ENCODE measurements at places on chromosomes 6 and 20.

- peak; percentile 56 for DNase-seq
Observed at GRCh38 chr6:28137505-28137981, 4.1 kb upstream of the ZKSCAN8 start.

DNA sequence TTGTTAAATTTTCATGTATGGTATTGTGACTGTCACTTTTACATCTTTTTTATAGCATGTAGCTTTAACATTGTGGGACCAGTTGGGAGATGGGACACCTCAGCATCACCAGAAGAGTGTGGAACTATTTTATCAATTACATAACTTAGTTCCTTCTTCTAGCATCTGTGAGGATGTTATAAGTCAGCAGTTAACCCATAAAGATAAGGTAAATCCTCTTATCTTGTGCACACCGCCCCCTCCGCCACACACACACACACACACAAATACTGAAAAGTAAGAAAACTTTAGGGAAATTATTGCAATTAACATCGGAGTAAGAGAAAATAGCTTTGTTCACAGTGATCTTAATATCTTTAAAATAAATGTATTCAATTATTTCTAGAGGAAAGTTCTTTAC is 60.9 kb downstream of the PGM3 start:
- DNase-seq = no peak

DNA sequence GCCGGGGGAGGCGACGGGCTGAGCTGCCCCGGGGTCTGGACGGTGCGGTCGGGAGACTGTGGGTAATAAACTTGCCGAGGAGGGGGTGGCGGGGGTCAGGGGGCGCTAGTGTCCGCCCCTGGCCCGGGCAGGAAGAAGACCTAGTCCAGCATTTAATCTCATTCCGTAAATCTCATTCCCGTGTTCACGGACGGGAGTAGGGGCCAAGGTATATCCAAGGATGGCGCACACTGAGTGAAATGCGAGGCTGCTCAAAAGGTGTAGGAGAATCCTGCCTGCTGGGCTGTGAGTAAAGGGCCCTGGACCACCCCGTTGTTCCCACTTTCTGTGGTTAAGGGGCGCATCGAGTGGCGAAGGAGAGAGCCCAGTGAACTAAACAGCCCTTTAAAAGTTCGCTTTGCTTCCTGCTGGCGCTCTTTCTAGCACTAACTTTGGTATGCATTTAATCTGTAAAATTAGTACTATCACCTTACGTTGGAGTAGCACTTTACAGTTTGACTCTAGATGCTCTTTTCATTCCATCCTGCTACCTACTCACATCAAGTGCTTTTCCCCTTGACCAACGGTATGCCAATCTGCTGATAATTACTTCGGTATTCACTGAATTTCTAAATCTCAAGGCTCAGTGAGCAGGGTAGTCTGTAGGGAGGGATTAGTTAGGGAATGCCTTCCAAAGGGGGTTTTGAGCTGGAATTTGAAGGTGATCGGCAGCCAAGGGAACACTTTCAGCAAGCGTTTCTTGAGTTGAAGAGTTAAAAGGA is 730 bp downstream of the PARD6B start:
- no peak for DNase-seq

GRCh38 chr6:169074526-169074925 is 179.1 kb downstream of the THBS2 start:
- no peak for DNase-seq

- DNase-seq = no peak
Observed at GRCh38 chr6:148414836-148415235, 72.2 kb downstream of the SASH1 start.

DNA sequence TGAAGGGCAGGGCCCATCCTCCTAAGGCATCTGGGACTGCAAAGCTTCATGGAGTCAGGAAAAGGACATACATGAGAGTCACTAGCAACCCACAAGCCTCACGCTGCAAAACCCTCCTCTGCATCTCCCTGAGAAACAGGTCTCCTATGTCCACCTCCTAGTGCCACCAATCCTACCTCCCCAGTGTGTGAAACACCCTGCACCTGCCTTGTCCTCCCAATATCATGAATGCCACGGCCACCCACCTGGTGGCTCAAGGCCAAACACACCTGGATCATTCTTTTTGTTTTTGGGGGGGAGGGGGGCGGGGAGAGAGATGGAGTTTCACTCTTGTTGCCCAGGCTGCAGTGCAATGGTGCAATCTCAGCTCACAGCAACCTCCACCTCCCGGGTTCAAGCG is 90.5 kb downstream of the ZMYND8 start:
- no peak for DNase-seq

GRCh38 chr6:161679980-161680538 is 406.2 kb upstream of the AGPAT4 start:
- DNase-seq = no peak

DNA sequence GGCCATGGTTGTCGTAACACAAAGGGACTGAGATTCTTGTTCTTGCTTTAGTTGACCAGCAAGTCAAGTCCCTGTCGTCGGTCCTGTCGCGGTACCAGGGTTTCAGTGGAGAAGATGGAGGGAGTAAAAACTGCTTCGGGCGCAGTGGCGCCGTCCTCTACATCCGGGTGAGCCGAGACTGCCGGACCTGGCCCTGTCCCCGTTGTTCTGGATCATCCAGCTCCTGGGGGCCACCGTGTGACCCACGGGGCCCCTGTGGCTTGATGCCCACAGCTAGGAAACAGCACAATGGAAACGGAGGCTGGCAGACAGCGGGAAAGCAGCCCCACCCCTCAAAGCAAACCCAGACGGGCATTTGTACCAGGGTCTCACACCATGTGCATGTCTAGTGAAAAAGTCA is 15.0 kb downstream of the MTG2 start:
- no peak for DNase-seq

- peak; percentile 43 for DNase-seq
Observed at GRCh38 chr20:50804437-50805348, 9.8 kb downstream of the BCAS4 start.

DNA sequence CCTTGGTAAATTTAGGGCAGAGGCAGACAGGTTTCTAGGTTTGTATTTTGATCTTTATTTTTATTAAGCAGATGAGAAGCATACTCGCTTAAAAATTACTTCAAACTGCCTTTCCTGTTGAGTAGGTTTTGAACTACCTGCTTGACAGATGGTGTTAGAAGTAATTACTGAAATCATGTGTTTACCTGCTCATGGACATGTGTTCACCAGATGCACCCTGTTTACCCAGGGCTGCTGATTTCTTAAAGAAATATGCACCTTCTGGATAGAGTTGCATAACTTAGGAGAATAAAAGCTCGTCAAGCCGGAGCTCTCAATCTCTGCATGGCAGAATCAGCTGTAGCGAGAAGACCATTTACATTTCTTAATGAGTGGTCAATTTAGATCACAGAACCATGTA is 165.1 kb downstream of the CDKAL1 start:
- no peak for DNase-seq

GRCh38 chr6:17705778-17706579 is 746 bp downstream of the NUP153 start:
- DNase-seq = peak; percentile 84

GRCh38 chr6:88775866-88776571 is 187.4 kb downstream of the RNGTT start:
- DNase-seq = no peak

DNA sequence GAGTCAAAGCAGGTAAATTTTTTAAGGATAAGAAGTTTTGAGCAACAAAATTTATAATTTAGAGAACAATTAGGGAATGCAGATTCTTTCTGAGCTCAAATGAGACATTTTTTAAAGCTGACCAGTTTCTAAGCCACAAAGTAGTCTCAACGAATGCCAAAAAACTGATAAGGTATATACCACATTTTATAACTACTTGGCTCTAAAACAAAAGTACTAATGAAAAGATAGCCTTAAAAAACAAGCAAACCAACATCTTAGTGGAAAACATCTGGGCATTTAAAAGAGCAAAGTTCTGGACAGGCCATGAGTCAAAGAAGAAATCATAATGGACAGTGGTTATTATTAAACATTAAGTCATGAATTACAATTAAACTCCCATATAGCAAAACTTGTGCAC is 23.2 kb upstream of the RNF146 start:
- no peak for DNase-seq

DNA sequence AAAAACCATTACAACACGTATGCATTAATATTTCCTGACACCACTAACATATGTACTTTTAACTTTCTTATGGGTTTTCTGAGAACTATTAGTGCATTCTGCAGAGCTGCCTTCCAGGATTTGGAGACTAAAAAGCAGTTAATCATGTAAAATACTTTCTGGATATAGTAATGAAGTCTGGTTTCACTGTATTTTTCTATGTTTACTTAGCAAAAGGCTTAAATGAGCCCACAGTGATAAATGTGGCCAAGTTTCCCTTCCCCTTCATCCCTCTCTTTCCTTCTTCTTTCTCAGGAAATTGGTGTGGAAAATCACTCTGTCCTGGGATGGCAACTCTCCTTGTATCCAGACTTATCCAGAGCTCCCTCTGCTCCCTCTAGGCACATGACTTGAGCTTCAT is 29.7 kb upstream of the ENPP1 start:
- no peak for DNase-seq

DNA sequence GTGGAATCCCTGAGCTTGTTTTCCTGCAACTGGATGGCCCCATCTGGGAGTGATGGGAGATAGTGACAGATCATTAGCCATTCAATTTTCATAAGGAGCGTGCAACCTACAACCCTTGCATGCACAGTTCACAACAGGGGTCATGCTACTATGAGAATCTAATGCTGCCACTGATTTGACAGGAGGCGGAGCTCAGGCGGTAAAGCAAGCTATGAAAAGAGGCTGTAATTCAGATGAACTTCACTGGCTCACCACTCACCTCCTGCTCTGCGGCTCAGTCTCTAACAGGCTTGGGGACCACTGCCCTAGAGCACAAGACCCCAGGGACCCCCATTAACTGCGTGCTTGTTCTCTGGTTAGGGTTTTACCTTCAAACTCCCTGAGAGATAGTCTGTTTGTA is 12.4 kb upstream of the TREML4 start:
- DNase-seq = no peak

GRCh38 chr20:47232518-47232917 is 124.0 kb downstream of the ZMYND8 start:
- DNase-seq = no peak

DNA sequence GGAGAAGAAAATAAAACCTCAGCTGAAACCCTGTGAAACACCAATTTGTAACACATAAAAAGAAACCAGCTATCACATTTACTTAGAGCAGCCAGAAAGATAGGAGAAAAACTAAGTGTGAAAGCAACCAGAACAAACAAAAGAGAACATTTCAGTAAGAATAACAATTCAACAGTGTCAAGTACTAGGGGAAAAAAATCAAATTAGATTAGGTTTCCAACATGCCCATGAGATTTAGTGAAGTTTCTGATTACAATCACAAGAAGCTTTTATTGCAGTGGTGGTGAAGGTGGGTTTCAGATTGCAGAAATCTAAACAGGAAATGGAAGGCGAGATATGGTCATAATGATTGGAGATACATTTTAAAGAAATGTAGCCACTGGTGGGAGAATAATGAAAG is 22.1 kb upstream of the TRDN start:
- no peak for DNase-seq

- DNase-seq = peak; percentile 23
Observed at GRCh38 chr6:111263837-111264236, 176.5 kb downstream of the SLC16A10 start.

DNA sequence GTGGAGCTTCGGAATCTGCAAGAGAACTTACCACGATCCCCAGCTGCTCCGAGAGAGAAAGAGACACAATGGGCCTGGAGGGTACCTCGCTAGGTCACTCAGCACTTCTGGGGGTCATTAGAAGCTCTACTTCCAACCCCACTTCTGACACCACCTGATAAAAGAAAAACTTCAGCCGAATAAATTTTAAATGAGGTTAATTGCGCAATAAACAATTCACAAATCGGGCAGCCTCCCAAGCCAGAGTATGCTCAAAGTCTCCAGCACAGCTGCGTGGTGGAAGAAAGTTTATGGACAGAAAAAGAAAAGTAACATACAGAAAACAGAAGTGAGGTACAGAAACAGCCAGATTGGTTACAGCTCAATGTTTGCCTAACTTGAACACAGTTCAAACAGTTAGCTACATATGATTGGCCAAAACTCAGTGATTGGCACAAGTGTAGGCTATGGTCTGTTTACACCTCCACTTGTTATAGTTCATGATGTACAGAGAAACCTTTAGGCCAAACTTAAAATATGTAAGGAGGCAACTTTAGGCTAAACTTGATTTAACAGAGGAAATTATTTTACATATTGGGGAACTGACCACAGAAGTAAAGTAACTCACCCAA is 52.6 kb downstream of the COL11A2 start:
- DNase-seq = no peak

DNA sequence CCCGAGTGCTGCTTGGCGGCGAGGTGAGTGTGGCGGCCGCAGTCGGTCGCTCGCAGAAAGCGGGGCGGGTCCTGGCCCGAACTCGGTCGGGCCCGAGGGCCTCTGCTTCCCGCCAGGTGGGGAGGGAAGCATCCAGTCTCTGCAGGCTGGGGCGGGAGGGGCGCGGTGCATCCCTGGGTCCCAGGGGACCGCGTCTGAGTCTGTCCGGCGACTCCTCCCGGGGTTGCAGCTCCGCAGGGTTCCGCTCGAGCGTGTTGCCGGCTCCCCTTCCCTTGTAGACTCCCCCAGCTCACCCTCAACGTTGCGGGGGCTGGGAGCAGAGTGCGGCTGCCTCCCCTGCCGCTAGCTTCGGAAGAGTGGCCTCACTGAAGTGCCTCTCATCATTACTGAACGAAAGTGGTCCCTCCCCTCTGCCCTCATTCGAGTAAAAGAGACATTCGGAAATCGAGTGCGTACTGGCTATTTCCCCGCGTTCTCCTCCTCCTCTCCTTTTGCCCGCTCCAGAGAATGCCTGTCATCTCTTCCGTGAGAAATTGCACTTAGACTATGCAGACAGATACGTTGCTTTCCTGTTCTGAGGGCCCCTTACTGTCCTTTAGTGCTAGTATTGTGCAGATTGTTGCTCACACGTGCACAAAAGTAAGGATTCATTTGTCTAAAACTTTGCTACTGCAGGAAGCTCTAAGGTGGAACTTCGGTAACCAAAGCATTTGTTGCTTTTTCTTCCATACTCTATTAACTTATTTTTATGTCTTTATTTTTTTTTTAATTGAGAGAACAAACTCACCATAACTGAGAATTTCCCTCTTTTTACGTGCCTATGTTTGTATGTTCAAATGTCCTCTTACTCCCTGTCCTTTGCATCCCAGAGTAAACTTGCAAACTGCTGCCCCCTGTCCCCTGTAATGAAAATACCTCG is 751 bp downstream of the MAP3K4 start:
- DNase-seq = peak; percentile 45

DNA sequence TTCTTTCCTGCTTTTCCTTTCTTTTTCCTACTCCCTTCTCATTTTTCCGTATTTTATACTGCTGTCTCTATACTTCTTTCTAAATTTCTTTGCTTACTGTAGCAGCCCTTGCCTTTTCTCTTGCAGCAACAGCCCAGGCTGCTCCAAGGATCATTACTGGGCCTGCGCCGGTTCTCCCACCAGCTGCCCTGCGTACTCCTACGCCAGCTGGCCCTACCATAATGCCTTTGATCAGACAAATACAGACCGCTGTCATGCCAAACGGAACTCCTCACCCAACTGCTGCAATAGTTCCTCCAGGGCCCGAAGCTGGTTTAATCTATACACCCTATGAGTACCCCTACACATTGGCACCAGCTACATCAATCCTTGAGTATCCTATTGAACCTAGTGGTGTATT is 148.8 kb downstream of the QKI start:
- DNase-seq = no peak

- DNase-seq = no peak
Observed at GRCh38 chr6:77456531-77457248, 6.6 kb downstream of the HTR1B start.

Data from CD4-positive, alpha-beta T cell treated with Interleukin-2 at 100 ng/mL for 4 hours (primary cell).